Stimulated activated CD8-positive, alpha-beta memory T cell treated with anti-CD3 and anti-CD28 coated beads, Interleukin-12 subunit alpha, Interleukin-12 subunit beta, amount 100 ng/mL, for 4 hours (primary cell): ENCODE measurements at places on chromosomes 13 and 19.
A peak's percentile ranks its signal among the peaks of the same experiment; 100 is the strongest.

DNA sequence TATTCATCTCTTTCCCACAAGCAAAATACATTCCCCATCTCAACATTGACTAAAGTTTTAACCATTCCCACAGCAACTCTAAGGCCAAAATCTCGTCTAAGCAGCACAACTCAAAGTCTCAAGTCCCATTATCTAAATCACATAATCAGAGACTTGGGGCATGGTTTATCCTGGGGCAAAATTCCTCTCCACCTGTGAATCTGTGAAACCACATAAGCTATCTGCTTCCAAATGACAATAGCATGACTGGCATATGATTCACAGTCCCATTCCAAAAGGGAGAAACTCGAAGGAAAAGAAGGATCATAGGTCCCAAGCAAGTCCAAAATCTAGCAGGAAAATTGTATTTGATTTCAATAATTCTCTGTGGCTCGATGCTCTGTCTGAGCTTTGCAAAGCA lies 73.0 kb downstream of the ANKRD10 start:
- DNase-seq: no peak

DNA sequence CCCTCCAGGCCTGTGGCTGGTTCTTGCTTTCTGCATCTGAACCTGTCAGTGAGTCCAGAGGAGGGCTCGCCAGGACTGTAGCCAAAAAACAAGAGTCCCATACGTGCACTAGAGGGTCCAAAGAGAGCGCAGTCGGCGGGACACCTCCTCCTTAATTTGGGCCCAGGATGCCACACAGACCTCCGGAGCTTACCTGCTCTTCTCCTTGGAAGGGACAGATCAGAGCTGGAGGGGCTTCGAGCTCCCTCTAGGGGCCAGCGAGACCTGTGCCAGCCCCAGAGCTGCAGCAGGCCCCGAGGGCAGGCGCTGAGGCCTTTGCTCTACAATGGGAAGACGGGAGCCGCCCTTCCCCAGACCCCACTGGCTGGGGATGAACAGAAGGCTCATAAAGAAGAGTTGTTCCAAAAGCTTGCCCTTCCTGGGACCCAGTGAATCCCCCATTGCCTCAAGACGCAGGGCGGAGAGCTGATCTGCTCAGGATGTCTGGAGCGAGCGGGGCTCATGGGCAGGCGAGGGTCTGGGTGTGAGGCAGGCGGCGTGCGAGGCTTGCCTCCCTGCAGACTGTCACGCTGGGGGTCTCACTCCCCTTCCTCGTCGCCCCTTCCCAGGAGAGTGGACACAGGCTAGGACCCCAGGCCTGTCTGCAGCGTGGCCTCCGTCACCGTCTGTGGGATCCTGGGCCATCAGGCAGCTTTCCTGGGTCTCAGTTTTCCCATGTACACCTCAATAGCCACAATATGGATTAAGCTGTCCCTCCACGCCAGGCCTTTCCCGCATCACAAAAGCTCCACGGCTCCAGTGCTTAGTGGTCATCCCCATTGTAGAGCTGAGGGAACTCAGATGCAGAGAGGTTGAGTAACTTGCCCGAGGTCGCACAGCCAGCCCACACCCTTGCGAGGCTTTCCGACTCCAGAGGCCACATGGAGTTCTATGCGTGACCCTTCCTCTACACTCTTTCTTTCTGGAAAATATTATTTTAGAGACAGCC lies 46.9 kb upstream of the VSTM2B start:
- DNase-seq: no peak

DNA sequence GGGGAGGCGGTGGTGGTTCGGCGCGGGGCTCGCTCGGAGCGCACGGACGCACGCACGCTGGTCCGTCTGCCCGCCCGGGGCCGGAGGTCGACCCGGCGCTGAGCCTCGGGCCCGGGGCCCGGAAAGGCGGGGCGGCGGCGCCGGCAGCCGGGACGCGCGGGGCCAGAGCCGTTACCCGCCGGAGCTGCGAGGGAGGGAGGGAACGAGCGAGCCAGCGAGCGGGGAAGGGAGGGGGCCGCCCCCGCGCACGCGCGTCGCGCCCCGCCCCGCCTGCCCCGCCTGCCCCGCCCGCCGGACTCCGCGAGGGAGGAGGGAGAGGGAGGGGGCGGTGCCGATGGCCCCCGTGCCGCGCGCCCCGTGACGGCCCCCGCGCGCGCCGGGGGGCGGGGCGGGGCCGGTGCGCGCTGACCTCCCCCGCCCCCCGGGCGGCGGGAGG lies 15.0 kb downstream of the CIC start:
- peak; percentile 72 for DNase-seq

DNA sequence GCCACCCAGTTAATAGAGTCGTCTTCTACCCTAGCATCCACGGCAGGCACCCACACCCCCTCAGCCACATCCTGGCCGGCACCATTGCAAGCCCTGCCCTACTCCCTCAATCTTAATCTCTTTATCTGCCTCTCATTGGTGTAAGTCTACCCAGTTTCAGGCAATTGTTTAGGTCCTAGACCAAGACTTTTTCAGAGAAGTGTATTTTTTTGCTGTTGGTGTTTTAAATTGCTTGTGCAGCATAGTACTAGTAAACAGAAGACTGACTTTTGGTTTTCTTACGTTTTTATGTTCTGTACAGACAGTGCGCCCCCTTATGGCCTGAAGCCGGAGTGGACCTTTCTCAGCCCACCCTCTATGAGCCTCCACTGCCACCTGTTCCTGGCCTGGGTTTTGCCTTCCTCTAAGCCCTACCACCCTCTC lies 2.3 kb upstream of the LCP1 start:
- DNase-seq: peak; percentile 50

DNA sequence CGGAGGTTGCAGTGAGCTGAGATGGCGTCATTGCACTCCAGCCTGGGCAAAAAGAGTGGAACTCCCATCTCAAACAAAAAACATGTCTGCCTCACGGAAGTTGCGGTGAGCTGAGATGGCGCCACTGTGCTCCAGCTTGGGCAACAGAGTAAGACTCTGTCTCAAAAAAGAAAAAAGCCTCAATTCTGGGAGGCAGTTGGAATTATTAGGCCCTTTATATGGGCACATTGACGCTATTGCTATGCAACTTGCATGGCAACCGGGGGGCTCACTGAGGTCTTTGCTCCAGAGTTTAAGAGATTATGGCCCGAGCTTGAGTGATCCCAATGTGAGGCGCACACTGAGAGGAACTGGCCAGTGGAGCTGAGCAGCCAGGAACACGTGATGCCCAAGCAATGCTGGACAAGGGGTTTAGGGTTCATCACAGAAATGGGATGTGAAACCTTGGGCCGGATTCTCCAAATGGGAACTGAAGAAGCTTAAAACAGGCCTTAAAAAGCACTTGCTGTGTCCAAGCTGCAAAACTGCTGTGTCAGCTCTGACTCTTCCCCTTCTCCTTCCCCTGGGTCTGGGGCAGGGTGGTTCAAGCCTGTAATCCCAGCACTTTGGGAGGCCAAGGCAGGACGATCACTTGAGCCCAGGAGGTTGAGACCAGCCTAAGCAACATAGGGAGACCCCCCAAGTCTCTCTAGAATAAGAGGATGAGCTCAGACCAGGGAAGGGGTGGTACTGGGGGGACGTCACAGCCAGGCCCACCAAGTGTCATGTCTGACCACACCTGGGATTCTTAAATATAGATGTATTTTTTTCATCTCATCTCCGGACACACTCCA lies 2.5 kb downstream of the FTL start:
- DNase-seq: no peak

GRCh38 chr19:5851302-5851701 lies at the start of gene FUT3:
Gene FUT3 (minus strand): TSS chr19:5851449.
- no peak for DNase-seq

DNA sequence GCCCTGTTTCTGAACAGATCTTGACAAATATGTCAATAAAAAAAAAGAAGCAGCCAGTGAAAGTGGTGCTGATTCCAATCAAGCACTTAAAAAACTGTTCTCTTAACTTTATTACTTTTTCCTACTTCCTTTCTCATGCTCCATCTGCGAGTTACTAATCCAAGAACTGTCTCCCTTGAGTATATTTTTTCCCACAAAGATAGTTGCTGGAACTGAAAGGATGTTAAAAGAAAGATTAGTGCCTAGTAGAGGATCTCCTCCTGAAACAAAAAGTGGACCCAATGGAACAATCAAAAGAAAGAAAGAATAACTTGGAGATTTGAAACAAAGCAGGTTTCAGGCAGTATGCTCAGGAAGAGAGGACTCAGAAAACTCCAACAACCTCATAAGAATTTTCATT lies 1034.8 kb downstream of the PCDH17 start:
- no peak for DNase-seq

- DNase-seq: no peak
Measured at GRCh38 chr13:48977973-48978372, 2.3 kb downstream of the FNDC3A start.

DNA sequence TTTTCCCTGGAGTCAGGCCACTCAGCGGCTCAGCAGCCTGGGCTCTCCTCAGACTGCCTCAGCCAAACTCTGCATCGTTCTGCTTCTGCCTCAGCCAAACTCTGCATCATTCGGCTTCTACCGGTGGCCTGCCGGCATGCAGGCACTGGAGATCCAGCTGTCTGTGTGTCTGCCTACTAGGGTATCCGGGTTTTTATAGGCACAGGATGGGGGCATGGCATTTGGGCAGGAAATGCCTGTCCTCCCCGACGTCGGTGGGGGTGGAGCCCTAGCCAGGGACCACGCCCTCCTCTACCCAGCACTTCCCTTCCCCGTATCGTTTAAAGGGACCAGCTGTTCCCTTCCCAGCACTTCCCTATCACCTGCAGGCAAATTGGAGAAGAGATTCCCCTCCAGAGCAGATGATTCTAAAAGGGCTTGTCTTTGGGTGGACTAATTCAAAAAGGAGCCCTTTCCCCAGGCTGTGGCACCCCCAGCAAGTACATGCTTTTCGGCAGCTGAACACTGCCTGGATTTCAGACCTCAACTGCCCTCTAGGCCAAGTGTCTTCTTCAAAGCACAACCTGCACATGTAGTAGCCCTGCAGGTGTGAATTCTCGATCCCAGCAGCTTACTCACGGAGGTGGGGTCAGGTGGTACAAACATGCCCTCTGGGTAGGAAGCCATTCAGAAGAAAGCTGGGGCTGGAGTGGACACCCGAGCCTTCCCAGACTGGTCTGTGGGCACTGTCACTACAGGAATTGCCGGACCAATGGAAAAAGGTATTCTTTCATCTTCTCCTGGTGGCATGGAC lies 25.4 kb upstream of the GPR12 start:
- DNase-seq: no peak

DNA sequence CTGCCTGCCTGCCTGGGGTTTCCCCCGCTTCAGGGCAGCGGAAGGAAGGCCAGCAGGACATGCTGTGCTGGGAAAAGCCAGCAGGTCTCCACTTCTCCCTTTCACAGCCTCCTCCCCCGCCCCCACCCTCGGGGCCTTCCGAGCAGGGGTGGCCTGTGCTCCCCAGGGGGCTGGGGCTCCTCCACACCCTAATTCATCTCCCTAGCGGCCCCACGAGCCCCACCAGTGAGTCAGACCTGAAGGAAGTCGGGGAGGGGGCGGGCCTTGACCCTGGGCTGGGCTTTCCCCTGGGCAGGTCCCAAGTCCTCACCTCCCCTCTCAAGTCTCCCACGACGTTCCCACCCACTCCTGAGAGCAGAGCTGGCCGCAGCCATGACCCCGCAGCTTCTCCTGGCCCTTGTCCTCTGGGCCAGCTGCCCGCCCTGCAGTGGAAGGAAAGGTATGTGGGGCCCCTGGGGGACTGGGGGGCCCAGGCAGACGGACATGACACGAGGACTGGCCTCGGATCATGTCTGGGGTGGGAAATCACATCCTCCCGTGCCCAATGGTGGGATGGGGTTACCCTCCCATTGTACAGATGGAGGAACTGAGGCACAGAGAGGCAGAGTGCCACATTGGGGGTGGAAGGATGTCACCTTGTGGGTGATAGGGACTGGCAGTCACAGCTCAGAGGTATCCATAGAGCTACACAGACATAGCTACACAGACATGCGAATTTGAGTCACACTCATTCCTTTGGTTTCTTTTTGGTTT lies at the start of gene EBI3:
Gene EBI3, plus strand, starts transcription at position 345 of the 753 bp plus-strand sequence. Its CDS starts 28 bp downstream, at position 373.
- DNase-seq: peak; percentile 8

DNA sequence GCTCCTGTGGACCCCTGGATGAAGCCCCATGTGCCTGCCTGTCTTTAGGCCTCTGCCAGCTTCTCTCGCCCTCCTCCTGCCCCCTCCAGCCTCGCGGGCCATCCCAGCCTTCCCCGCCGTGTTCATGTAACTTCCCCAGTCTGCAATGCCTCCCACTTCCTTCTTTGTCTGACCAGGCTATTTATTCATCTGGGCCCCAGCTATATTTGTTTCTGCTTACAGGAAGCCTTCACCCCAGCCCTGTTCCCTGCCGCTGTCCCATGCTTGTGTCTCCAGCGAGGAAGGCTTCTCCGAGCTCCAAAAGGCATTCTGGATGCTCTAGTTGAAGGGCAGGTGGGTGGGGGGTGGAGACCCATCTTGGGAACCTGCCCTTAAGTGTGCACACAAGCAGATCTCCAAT lies 7.9 kb upstream of the C3 start:
- DNase-seq: no peak

- DNase-seq: no peak
Measured at GRCh38 chr13:106499896-106500295, 35.6 kb downstream of the EFNB2 start.

GRCh38 chr19:24029941-24030636 lies 56.9 kb upstream of the ZNF254 start:
- no peak for DNase-seq

GRCh38 chr13:86870444-86870843 lies 800.7 kb upstream of the SLITRK5 start:
- no peak for DNase-seq

GRCh38 chr19:37931881-37932655 lies 25.1 kb downstream of the SIPA1L3 start:
- DNase-seq: no peak

DNA sequence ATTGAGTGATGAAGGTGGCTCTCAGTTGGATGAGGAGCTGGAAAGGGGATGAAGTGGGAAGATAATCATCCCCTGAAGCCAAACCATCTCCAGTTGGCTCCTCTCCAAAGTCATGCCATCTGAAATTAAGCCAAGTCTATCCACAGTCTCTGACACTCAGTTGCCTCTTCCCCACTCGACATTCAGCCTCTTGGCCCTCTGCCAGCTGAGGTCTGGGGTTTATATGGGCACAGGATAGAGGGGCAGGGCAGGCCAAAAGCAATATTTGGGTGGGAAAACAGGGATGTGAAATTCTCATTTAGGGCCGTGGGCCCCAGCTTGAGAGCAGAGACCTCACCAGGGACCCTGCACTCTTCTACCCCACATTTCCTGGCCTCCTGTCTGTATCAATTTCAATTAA lies 85.9 kb downstream of the SLITRK1 start:
- no peak for DNase-seq

DNA sequence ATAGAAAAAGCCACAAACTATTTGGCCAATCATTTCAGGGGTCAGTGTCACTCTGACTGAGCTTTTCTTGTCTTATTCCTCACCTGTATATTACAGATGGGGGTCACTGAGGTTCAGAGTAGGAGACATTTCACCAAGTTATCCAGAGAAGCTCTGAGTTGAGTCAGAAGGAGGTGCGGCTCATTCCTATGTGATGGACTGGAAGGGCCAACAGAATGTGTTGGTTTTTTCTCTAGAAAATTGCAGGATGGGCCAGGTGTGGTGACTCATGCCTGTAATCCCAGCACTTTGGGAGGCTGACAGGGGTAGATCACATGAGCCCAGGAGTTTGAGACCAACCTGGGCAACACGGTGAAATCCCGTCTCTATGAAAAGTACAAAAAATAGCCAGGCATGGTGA lies 24.5 kb upstream of the ZNF83 start:
- no peak for DNase-seq
